ENCODE measurements at places on chromosomes 6 and 20.

GRCh38 chr20:51930775-51931174 lies 128.5 kb upstream of the SALL4 start:
- DNase-seq: no peak

DNA sequence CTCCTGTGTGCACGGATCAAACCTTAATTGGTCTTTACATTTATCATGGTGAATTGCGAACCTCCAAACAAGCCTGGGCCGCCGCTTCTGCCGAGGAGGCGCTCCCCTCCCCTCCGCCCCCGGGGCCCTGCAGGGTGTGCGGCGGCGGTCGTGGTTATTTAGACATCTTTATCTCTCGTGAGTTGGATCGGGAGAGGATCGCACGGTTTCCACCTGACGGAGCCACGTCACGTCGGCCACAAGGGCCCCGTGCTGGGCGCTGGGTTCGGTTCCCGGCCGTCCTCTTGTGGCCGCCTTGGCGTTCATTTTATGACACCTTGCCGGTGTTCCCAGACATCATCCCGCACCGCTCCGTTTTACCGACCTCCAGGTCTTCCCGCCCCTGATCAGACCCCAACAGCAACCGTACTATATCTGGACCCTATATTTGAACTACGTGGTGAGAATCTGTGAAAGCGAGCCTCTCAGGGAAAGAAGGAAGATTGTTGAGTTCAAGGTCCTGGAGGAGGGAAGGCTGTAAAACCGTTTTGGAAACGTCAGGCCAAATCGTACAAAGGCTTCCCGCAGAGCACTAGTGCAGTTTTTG lies 1.3 kb upstream of the CNR1 start:
- DNase-seq: no peak

DNA sequence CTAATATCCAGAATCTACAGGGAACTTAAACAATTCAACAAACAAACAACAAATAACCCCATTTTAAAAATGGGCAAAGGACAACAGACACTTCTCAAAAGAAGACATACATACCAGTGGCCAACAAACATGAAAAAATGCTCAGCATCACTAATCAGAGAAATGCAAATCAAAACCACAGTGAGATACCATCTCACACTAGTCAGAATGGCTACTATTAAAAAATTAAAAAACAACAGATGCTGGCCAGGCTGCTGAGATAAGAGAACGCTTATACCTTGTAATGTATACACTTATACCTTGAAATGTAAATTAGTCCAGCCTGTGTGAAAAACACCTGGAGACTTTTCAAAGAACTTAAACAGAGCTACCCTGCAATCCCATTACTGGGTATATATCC lies 166.8 kb downstream of the IBTK start:
- no peak for DNase-seq

GRCh38 chr6:139973669-139974344 lies 599.4 kb upstream of the CITED2 start:
- no peak for DNase-seq

- no peak for DNase-seq
Observed at GRCh38 chr6:142561511-142562265, 259.9 kb downstream of the ADGRG6 start.

GRCh38 chr6:153941768-153942167 lies 97.3 kb upstream of the OPRM1 start:
- DNase-seq: no peak

All from stimulated activated CD8-positive, alpha-beta memory T cell treated with anti-CD3 and anti-CD28 coated beads, Interleukin-2, amount 100 ng/mL, for 48 hours (primary cell).